Parietal lobe (tissue), 2 donors: ENCODE measurements at places on chromosomes 2 and 18. TPM values are rescaled to one million over a fixed set of nuclear protein-coding genes. Genes with fewer than 3 reads are reported as not detected.

NAT8 gene
- total RNA-seq, result not detected

C2orf15 gene
- total RNA-seq, result 1.6 TPM

C1QL2 gene
- total RNA-seq, result 1.6 TPM

CHAC2 gene
- 3.8 TPM for total RNA-seq
